Right lung (tissue), 10 donors: ENCODE measurements at places on chromosomes 1 and 21. TPM values are rescaled to one million over a fixed set of nuclear protein-coding genes. Genes with fewer than 3 reads are reported as not detected.

Gene NOS1AP
- polyA plus RNA-seq = 2.0 TPM

Gene BCL2L15
- 0.50 TPM for polyA plus RNA-seq

Gene APCS
- not detected for polyA plus RNA-seq

GRCh38 chr1:108657356-108658080 lies 3.4 kb downstream of the HENMT1 start:
- DNase-seq = no peak

- peak; percentile 75 for DNase-seq
Observed at GRCh38 chr1:161200992-161201835, 953 bp upstream of the NDUFS2 start.

GRCh38 chr1:82587371-82587770 lies 786.6 kb downstream of the ADGRL2 start:
- no peak for DNase-seq

DNA sequence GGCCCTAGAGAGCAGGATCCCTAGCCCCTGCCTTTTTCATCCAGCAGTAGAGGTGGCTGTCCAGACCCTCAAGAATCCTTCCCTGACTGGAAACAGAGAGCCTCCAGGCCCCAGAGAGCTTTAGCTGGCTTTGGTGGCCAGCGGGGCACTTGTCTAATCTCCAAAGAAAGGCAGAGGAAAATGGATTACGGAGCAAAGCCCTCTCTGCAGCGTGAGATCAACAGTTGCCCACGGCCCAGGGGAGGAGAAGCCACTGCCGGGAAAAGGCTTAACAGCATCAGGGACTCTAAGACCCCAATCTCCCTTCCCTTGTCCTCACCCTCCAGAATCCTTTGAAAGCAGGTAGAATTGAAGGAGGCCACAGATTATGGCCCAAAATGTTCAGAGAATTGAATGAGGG lies 35.8 kb upstream of the GRIK3 start:
- no peak for DNase-seq

- no peak for DNase-seq
Observed at GRCh38 chr1:39901464-39901713, 328 bp downstream of the MYCL start.

DNA sequence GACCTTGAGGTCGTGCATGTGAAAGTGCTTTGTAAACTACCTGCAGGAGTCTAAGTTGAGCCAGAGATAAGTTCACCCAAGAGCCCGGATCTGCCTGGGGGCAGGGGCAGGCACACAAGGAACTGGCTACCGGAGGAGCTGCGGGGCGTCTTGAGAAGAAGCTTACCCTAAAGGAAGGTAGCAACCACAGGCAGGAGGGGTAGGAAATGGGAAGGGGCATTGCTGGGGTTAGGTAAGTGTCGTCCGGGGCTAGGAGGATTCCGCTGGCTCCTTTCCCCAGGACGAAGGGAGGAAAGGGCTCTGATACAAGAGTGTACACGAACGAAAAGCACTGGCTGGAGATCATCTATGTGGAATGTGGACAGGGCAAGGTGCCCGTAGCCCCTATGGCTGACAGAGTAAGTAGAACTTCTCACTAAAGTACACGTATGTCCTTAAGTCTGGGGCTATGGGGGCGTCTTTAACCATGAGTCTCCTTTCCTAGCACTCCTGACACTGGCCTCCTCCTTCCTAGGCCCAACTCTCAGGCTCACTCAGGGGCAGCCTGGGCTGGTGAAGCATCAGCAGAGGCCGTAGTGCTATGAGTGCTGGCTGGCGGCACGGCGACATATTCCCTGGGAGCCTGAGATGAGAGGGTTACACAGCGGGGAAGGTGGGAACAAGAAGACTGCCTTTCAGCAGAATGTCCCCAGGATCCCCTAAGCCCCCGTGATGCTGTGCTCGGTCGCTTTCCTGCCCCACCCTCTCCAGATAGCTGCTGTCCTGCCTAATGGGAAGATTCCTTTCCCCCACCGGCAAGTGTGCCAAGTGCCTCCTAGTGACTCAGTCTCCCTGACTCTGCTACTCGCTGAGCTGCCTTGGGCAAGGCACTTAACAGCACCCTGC lies 9.1 kb upstream of the GALNT2 start:
- DNase-seq = no peak

DNA sequence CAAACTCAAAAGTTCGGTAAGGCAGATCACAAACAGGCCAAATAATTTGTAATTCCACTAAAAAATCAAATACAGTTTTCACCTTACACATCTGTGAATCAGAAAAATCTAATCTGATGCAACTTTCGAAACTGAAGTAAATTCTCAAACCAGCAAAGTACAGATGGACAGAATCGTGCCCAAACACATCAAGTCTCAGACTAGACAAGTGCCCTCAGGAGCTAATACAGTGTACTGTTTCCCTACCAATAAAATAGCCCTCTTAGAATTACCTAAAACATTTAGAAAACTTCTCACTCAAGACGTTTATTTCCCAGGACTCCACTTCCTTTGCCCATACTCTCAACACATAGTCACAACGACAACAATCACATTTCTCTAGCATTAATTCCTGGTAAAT lies 134.2 kb downstream of the SMYD2 start:
- DNase-seq = no peak
